GM23338 (cell line): ENCODE measurements at places on chromosomes 3 and 15. TPM values are rescaled to one million over a fixed set of nuclear protein-coding genes. Genes with fewer than 3 reads are reported as not detected.

GRCh38 chr3:35067750-35068149 lies 571.6 kb upstream of the ARPP21 start:
- no peak for DNase-seq

DNA sequence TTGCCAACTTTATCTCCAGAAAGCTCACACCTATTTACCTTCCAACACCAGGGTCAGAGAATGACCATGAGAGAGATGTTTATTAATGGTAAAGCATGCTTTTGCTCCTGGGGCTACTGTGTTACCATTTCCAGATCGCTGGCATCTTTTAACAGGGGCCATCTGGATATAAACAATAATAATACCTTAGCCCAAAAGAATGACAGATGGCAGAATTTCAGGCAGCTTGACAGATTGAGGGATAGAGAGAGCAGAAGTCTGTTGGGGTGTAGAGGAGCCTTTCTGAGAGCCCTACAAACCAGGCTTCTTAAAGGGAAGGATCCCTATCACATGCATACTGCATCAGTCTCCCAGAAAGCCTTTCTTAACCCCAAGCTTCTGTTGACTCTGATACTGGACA lies 17.7 kb downstream of the RBP1 start:
- no peak for DNase-seq

DNA sequence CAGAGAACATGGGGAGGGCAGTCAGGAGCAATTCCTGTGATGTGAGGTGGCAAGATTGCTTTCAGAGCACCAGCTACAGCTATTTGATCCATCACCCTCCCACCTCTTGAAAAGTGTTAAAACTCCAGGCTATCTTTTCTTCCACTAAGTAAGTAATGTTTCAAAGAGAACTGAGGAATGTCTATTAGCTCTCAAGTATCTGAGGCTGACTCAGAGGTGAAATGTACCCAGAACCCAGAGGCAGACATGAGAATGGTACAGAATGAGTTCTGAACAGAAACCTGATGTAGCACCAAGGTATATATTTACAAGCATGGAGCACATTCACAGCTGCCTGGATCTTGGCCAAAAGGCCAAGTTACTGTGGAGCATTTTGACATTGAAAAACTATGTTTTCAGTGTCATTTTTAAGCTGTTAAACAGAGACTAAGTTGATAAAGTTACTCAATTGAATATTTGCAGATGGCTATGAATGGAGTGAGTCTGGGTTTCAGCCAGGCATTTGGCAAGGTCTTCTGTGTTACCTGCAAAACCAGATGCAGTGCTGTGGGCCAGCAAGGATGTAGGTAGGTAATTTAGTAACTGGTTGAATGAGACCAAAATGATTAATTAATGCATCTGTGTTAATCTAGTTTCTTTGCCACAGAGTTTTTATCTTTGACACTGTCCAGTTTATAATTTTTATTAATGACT lies 227.7 kb upstream of the CD96 start:
- DNase-seq: no peak

Gene EIF2A
- 114 and 153 TPM in 2 replicates for total RNA-seq

GRCh38 chr15:43212951-43213350 lies 7.9 kb downstream of the EPB42 start:
- DNase-seq: no peak

- no peak for DNase-seq
Measured at GRCh38 chr3:67034371-67034770, 36.3 kb downstream of the KBTBD8 start.

DNA sequence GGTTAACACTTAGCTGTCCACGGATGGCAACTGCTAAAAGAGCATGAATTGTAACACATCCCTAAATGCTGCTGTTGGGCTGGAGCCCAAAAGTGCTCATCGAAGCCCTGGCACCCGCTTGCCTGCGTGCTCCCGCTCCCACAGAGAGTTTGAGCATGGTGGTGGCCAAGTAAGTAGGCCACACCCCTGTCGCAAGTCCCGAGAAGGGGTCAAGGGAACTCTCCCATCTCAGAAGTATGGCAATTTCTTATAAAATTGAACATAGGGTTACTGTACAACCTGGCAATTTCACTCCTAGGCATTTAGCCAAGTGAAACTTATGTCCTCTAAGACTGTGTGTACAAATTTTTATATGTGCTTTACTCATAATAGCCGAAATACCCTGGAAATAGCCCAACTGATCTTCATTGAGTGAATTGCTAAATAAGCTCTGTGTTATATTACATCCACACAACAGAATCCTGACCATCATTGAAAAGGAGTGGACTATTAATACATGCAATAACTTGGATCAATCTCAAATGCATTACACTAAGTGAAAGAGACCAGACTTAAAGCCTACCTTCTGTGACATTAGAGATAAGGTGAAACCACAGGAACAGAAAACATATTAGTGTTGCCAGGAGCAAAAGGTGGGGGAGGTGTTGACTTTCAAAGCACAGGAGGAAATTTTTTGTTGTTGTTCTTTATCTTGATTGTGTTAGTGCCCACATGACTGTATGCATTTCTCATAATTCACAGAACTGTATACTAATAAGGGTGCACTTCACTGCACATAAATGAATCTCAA lies 1.5 kb upstream of the GCSAM start:
- no peak for DNase-seq

- no peak for DNase-seq
Measured at GRCh38 chr3:130619196-130619595, 102.2 kb downstream of the COL6A6 start.

DNA sequence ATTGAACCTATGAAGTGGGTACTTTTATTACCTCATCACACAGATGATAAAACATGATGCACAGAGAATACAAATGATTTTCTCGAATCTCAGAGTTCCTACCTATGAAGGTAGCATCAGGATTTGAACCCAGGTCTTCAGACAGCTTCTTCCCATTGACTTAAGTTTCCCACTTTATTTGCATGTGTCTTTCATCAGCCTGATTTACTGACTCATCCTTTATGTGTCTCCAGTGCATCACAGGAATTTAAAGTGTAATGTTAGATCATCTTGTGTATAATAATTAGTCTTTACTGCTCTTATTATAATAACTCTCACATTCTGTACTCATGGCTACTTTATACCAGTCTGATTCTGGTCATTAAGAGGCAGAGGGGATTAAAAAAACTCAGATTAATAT lies 449.4 kb upstream of the SUCLG2 start:
- no peak for DNase-seq

Gene FBXO40
- total RNA-seq: 0.03 and 0.23 TPM in 2 replicates

DNA sequence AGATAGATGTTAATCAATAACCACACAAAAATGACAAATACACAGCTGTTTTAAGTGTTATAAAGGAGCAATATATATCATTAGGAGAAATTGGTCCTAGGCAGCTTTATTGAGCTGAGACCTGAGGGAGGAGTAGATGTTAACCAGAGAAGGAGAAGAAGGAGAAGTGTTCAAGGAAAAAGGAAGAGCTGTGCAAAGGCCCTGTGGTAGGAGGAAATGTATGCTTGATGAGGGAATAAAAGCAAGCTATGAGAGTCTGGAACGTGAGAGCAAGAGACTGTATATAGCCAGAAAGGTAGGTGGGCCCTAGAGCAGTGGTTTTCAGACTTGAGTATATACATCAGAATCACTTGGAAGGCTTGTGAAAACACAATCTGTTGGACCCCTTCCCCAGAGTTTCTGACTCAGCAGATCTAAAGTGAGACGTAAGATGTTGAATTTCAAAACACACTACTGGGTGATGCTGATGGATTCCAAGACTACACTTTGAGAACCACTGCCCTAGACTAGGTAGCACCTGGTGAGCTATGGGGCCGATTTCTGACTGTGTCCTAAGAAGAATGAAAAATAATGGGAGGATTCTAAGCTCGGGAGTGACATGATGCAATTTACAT lies 342.3 kb upstream of the ADAMTS9 start:
- DNase-seq: no peak

Gene FOXB1
- 3.1 and 4.7 TPM in 2 replicates for total RNA-seq

Gene TUSC7
- not detected in 2 replicates for total RNA-seq

GRCh38 chr3:11230832-11231231 lies 41.4 kb upstream of the ATG7 start:
- DNase-seq: no peak

Gene GOLGA6A
- total RNA-seq: 2.1 and 7.5 TPM in 2 replicates

DNA sequence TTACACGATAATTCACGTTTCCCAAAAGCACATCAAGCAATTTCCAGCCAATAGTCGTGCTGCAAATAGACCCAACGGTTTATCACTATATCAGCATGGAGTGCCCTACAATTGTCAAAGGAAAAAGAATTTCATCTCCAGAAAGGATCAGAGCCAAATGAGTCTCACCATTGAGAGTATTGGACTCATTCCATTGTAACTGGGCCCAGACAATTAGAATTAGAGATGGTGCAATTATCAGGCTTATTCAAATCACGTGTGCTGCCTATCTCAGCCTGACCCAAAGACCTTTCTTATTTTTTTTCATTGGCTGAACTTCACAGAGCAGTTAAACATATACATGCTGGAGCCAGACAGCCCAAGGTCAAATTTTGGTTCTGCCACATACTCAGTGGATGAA lies 87.0 kb upstream of the LRTM1 start:
- DNase-seq: no peak
